ENCODE measurements at places on chromosomes 6 and 20.
A peak's percentile ranks its signal among the peaks of the same experiment; 100 is the strongest.

DNA sequence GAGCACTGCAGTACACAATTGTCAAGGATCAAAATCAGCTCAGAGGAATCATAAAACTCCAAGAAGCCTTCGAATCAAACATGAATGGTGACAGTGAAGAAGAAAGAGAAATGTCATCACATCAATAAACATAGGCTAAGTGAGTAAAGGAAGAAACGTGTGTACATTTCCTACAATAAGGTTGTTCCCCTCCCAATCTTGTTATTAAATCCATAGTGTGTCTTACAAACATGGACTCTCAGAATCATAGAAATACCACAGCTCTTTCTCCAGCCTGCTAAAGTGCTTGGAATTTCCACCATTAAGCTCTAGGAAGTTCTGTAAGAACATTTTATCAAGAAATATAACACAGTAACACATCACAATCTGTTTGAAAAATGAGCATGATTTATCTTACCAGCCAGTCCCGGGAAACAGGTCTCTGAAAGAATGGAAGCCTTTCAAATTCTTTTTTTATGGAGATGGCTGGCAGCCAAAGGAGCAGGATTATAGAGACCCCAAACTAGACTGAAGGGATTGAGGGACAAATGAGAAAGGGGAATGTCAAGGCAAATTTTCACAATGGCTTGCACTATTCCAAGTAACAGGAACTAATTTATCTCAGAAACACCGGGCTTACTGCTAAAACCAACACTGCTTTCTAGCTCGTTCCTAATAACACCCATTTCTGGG is 4.5 kb upstream of the TNFAIP3 start:
- no peak for DNase-seq

DNA sequence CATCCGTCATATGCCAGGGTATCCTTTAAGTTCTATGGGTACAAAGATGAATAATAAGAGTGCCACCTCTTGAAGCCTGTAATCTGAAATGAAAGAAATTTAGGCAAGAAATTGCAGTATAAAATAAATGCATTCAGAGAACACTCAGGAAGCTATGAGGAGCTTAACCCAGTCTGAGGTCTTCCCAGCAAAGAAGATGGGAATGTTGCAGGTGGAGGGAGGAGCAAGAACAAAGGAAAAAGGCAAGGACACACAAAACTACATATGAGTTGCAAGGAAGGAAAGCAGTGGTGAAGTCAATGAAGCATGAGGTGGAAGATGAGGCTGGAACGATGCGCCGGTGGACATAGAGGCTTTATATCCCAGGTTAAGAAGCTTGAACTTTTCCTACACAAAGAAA is 67.0 kb upstream of the DST start:
- DNase-seq = no peak

DNA sequence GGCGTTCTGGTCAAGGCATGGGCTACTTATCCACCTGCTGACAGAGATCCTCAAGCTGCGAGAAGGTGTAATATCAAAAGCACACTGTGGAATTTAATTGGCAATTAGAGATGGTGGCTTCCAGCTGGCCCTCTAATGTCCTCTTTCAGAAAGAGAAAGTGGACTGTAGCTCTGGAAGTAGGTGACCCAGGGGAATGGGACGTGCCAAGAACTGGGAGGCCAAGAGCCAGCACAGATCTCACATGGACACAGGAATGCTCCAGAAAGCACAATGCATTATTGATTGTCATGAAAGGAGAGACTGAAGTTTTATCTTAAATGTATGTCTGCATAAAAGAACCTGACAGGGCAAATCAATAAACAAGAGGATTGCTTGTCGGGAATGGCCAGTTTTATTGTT is 198.6 kb upstream of the CDH4 start:
- no peak for DNase-seq

DNA sequence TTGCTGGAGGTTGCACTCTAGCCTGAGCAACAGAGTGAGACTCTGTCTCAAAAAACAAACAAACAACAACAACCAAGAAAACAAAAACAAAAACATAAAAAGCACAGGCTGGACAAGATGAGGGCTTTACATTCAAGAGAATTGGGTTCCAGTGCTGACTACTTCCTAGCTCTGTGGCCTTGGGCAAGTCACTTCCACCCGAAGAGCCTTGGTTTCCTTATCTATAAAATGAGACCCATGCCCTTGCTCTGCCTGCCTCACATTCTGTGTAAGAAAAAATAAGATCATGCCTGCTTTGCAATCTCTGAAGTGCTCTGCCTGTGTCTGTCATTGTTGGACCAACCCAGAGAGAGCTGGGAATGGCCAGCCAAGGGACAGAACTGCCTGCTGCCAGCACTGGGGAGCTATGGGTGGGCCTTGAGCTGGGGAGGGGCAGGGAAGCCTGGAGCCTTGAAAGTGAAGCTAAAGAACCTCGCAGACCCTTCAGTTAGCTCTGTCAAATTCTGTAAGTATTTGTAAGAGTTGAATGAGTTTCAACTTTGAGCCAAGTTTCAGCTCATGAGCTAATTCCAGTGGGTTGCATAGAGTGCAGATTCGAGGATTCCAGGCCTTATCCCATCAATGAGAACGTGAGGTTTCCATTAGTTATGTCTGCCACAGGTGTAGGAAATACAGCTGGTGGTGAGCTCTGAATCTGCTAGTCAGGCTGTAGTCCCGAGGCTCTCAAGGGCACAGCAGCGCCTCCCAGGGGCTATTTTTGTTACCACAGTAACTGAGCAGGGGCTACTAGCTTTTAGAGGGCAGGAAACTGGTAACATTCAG is 93.2 kb downstream of the DLGAP4 start:
- peak; percentile 30 for DNase-seq

DNA sequence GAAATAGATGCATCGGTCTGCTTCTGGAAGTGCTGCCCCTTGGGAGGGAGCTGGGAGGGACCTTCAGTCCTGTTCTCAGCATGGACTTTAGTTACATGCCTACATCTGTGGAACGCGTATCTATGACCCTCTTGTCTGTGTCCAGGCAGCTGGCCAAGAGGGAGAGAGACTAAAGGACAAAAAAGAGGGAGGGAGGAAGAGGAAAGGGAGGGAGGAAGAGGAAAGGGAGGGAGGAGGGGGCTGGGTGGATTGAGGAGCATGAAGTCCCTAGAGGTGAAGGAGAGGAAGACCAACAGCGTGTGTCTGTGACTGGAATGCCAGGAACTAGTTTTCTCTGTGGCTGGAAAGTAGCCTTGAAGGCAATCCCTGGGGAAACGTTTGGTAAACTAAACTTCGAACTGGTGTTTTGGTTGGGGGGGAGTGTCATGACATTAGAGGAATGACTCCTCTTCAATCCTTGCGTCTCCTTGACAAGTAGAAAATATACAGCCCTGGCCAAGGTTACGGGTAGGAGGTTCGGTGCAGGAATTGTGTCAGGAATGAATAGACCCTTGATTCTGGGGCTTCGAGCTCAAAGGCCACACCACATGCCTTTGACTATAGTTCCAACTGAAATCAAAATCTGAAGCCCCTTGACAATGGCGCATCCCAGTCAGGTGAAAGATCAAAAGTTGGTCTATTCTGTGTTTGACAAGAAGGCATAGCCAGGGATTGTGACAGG is 52.0 kb upstream of the PLEKHG1 start:
- DNase-seq = no peak

- DNase-seq = no peak
Measured at GRCh38 chr6:24910331-24910960, 25.3 kb downstream of the RIPOR2 start.

DNA sequence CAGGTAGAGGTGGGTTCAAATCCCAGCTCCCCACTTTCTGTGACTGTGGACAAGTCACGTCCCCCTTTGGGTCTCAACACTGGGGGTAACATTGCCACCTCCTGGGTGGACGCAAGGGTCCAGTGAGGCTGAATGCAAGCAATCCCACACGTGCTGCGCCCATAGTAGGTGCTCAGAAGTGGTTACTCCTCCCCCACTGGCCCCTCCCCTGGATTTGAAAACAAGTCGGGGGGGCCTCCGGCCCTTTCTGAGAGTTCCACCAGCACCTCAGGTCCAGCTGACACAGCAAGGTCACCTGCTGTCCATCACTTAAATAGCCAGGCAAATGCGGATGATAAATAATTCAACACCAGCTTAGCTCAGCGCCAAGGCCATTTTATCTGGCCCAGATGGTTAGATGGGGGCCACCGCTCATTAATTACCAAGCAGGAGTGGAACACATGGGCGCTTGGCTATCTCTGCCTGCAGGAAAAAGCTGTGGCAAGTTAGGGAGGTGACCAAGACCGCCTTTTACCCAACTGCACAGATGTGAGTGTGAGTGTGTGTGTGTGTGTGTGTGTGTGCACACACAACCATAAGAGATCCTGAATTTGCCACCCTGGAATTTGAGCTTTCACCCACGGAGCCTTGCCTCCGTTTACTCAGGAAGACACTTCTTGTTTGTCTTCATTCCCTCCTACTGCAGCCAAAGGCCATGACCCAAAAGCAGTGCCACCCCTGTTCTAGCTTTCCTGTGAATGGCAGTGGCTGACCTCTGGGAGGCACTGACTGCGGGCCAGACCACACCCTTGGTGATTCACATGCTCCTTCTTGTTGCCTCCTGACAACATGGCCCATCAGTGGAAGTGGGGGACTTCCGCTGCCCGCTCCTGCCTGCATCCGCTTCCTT is 34.7 kb upstream of the KCNB1 start:
- DNase-seq = no peak

DNA sequence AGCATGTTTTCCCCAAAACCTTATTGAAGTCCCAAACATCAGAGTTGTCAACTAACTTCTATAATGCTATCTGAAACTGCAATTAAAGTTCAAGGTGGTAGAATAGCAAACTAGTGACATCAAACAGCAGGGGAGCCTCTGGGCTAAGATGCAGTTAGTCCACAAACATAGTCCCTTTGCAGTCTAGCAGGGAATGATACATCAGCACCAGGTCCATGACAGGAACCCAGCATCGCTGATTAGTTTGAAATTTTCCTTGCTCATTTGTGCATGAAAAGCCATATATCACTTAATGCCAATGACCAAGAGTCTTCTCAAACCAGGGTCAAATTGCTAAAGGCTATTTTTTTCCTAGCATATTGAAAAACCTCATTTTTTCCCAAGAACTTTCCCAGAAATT is 145.3 kb downstream of the HIVEP2 start:
- no peak for DNase-seq

- no peak for DNase-seq
Measured at GRCh38 chr6:20056350-20056992, 155.8 kb downstream of the MBOAT1 start.

GRCh38 chr20:22574545-22575086 is 9.8 kb downstream of the FOXA2 start:
- DNase-seq = no peak

GRCh38 chr6:971981-972640 is 279.2 kb upstream of the EXOC2 start:
- DNase-seq = no peak

- DNase-seq = no peak
Measured at GRCh38 chr6:133757335-133757734, 131.6 kb upstream of the TCF21 start.

DNA sequence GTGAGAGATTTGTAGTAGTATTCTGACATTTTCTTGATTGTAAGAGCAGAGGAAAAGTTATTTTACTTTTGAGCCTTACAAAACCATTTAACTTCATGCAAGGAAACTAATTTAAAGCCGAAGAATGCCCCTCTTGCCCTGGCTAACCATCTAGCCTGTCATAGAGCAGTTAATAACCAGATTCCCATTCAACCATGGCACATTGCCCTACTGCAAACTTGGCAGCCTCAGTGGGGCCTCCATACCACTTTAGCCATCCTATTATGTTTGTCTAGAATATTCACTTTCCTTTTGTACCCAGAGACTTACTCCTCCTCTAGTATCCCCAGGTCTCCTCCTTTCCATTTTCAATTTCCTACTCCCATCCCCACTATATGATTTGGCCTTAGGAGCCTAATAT is 230.9 kb downstream of the TBC1D7 start:
- DNase-seq = no peak

DNA sequence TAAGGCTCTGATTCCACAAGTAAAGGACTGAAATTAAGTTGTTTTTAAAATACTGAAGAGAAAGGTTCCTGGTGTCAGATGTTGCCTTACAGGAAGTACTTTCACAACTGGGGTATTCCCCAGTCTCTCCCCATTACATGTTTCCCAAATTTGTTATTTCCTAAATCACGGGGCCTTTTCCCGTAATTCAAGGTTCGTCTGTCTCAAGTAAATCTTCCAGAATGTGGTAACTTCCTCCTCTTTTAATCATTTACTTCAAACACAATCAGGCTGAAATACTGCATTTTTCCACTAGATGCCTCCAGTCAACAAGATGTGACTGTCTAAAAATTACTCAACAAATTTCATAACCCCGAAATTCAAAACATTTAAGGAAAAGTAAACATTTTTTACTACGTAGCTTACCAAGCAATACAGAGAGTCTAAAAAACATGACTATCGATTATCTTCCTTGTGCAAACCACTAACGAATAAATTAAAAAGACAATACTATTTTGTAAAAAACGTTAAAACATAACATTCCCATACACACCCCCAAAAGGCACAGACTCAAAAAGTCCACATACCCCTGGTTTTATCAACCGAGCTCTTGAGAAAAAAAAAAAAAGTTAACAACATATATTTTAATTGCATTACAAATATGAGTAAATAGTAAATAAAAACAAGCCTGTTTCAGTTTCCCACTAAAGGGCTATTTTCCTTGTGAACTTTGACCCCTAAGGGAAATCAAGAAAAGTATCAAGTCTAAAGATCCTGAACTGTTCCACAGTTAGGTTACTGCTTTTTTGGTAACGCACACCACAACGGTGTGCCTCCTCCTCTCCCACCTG is 1.7 kb downstream of the SOD2 start:
- DNase-seq = no peak

DNA sequence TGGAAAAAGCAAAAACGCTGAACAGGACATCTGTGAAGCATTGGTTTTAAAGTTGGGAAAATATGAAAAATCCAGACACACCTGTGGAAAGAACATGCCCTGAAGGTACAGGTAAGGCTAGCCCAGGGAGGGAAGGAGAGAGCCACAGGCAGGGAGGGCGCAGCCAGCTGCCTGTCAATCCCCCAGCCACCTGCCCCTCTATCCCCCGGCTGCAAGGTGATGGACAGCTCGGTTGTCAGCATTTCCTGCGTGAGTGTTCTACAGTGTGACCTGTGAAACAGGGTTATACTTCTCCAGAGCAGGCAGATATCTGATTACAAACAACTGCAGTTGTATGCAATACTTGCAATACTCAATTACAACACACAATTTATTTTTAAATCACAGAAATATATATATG is 358.1 kb downstream of the SMOC2 start:
- no peak for DNase-seq

GRCh38 chr20:36319356-36320260 is 13.5 kb downstream of the DLGAP4 start:
- DNase-seq = no peak

- DNase-seq = no peak
Measured at GRCh38 chr20:57310821-57311514, 18.6 kb upstream of the SPO11 start.

DNA sequence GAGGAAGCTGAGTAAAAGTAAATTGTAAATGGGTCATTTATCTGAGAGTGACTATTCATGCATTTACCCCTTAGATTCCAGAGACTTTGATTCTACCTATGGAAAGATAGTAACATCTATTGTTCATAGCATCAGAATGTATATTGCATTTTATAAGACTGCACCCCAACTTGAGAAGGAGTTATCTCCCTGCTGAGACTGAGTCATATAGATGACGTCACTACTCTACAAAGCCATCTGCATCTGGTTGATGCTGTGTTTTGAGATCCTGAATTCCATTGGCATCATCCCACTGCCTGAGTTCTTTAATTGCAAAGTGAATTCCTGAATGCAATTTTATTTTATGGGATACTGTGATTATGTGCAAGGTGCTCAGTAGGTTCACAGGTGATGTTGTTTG is 444.0 kb upstream of the SLC35B3 start:
- no peak for DNase-seq

Data from stimulated activated CD8-positive, alpha-beta memory T cell treated with anti-CD3 and anti-CD28 coated beads, Interleukin-2, amount 100 ng/mL, for 48 hours (primary cell).